Stimulated activated CD8-positive, alpha-beta memory T cell treated with anti-CD3 and anti-CD28 coated beads, Interleukin-2, amount 100 ng/mL, for 1 hour (primary cell): ENCODE measurements at places on chromosomes 1 and 21.

DNA sequence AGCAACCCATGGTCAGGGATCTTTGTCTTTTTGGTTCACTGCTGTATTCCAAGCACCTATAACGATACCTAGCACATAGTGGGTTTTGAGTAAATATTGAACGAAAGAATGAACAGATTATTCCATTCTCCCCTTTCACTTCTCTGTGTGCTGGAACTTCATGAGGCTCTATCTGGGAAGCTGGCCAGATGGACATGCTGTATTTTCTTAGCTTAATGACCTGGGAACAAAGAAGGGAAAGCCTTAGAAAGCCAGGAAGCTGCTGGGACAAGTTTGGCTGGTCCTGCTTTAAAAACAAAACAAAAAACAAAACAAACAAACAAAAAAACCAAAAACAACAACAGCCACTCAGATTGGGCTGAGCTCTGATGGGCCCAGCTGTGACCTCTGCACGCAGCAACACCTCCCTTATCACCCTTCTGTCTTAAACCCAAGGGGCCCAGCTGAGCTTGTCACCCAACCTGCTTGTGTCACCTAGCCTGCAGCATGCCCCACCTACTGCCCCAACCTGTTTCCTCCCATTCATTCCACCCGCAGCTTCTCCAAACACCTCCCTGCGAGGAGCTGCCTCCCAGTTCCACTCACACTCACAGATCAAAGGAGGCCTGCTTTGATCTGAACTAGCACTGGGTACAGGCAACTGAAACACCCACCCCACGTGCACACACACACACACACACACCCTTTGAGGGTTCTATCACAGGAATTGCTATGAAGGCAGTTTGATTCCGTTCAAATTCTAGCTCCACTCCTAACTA, 37.1 kb downstream of the SLC30A1 start:
- no peak for DNase-seq

GRCh38 chr1:16242556-16243214, 5.7 kb upstream of the CPLANE2 start:
- no peak for DNase-seq

DNA sequence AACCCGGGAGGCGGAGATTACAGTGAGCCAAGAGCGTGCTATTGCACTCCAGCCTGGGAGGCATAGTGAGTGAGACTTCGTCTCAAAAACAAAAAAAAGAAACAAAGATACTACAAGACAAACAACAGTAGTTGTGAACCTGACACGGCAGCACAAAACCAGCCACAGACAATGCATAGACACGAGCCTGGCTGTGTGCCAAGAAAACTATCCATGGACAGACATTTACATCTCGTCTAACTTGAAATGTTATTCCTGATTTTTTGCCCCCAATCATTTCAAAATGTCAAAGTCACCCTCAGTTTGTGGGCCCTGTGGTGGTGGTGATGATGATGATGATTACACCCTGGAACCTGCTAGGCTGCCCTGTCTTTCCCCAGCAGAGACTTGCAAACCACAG, 6.3 kb downstream of the KLHL21 start:
- no peak for DNase-seq

GRCh38 chr1:214071469-214071868, 83.7 kb downstream of the PROX1 start:
- DNase-seq, result no peak

DNA sequence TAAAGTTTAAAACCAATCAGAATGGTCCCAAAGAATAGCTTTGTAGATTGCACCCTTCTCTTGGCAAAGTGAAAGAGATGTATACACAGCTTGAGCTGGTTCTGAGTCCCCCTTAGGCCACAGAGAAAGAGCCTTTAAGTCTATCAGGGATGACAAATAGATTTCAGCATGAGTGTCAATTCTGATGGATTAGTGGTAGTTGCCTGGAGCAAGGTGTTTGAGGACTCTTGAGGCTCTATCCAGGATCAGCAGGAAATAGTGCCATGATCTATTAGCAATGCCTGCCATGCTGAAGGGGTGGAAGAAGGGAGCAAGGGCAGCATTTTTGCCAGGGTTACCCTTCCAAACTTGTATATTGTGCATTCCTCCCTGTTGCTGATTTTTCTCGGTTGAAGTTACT, 116.6 kb downstream of the ATG4C start:
- DNase-seq, result no peak

- no peak for DNase-seq
Observed at GRCh38 chr21:33991133-33991532, 75.5 kb upstream of the ATP5PO start.

- no peak for DNase-seq
Observed at GRCh38 chr1:54883349-54884102, 3.5 kb downstream of the DHCR24 start.

DNA sequence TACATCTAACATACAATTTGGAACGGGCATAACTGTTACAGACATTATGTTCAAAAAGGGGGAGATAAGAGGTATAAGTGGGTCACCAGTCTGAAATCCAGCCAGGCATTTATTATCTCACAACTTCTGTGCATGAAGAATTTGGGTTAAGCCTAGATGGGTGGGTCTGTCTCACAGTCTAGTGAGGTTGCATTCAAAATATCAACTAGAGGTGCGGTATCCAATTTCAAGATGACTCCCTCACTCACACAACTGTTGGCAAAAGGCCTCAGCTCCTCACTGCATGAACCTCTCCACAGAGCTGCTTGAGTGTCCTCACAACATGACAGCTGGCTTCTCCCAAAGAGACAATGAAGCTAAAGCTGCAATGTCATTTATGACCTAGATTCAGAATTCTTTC, 4.7 kb downstream of the AUNIP start:
- no peak for DNase-seq

DNA sequence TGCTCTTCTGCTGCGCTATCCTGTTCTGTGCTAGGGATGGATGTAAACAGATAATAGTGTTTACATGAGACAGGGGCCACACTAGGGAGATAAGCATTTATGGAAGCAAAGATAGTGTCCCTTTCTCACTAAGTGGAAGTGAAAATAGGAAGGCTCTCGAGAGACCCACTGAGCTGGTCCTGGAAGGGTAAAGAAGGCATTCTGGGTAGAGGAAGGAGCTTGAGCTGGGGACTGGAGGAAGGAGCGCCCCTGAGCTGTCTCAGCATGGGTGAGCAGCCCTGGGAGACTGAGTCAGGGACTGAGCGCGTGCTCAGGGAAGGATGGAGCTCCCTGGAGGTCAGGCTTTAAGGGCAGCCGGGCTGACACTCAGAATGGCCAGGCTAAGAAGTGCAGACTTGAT, 93.3 kb downstream of the IGSF21 start:
- DNase-seq, result no peak

- DNase-seq, result no peak
Observed at GRCh38 chr1:101158424-101158823, 78.4 kb upstream of the S1PR1 start.

DNA sequence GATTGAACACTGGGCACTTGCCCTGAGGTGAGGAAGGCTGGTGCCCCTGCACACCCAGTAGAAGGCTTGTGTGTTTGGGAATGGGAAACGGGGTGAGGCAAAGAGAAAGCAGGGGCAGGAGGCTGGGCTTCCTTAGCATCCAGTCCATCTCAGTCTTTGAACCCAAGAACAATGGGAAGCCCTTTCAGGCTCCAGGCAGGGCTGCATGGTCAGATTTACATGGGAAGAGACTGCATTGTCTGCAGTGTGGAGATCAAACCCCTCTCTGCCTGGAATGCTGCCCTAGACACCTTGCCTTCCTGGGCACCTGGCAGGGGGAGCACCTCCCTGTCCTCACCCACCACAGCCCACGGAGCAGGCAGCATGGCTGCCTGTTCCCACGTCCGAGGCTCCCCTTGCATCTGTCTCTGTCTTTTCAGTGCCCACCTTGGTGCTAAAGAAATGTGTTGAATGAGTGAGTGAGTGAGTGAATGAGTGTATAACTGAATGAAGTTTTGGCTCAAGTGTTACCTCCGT, 268.5 kb downstream of the GRIK3 start:
- no peak for DNase-seq

- DNase-seq, result no peak
Observed at GRCh38 chr1:185853739-185854138, 119.5 kb downstream of the HMCN1 start.
